ENCODE measurements at places on chromosomes 5 and 9.

DNA sequence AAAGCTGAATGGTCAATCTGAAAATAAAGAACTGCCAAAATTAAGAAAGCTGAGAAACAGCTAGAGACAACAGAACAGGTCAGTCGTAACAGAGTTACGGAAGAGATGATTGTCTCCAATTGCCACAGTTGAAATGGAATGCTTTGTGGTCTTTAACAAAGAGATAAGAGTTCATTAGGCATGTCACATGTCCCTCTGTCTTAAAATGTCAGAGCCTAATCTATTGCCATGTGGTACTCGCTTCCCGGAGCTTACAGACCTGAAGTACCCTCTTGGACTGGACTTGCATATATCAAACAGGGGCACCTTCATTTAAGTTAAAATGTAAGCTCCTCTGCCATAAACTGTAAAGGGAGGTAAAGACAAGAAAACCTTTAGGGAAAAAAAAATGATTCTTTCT lies 19.7 kb downstream of the TTC39B start:
- no peak for DNase-seq

DNA sequence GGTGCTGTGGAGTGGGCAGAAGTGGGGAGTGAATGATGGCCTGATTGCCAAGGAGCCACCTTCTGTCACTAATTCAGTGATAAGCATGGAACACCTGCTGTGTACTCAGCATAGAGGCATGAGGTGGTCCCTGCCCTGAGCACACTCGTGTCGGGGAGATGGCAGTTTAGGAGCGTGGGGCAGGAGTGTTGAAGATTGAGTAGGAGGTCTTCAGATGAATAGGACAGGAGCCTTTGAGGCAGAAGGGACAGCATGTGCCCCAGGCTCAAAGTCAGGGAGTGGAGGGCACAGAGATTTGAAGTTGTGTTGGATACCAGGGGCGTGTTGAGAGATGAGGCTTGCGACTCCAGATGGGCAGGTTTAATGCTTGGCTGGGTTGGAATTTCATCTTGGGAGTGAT lies 55.0 kb downstream of the ZNF618 start:
- DNase-seq, result no peak

- no peak for DNase-seq
These were observed 21.0 kb upstream of the SLC2A6 start for GRCh38 chr9:133499892-133500270.

GRCh38 chr5:163893281-163893680 lies 387.9 kb downstream of the MAT2B start:
- DNase-seq, result no peak

GRCh38 chr9:116039312-116039711 lies 114.3 kb upstream of the PAPPA start:
- DNase-seq, result no peak

GRCh38 chr9:95870906-95871305 lies 4.6 kb upstream of the ERCC6L2 start:
- no peak for DNase-seq

All from suppressor macrophage treated with lipopolysaccharide for 1 hour (primary cell).